ENCODE measurements at places on chromosomes 4 and X.
A peak's percentile ranks its signal among the peaks of the same experiment; 100 is the strongest.

DNA sequence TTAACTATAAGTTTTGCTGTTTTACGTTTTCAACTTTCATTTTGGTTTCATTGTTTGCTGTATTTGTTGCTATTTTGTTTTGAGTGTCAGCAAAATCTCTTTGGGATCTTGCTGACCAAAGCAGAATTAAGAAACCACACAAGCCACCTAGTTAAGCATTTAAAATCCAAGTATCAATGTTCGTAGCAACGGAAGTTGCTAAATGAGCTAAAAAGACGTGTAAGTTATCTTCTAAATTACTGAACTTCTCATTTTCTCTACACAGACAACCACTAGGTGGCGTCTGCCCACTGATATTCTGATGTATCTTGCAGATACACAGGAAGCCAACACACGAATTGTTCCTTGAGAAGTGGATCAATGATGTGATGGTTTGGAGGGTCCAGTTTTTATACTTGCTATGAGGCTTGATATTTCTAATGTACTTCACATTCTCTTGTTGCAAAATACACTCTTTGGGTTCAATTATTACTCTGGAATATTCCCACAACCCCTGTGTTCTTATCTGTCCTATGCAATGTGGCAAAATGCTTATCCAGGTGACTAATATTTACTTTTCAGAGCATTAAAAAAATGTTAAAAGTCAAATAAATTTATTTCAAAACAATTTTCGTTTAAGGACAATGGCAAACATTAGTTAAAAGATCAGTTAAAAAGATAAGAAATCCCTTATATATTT lies 250.5 kb downstream of the TECRL start:
- no peaks in the 10 kb centered on the region for H3K36me3 ChIP-seq
- peak; percentile 46 for DNase-seq
- H3K27ac ChIP-seq, result no peak overlapping the region
- peak overlapping the region; percentile 55 for H3K4me3 ChIP-seq

- no peak for DNase-seq
- no peaks in the 10 kb centered on the region for H3K36me3 ChIP-seq
These were observed 29.2 kb downstream of the CNGA2 start for GRCh38 chrX:151763711-151764110.

- peak; percentile 22 for DNase-seq
- no peaks in the 10 kb centered on the region for H3K36me3 ChIP-seq
- no peaks in the 10 kb centered on the region for H3K4me1 ChIP-seq
- H3K27ac ChIP-seq, result no peak overlapping the region
- H3K27me3 ChIP-seq, result peaks cover 47% of the 10 kb centered on the region
These were observed 16.3 kb upstream of the DRD5 start for GRCh38 chr4:9765091-9765490.

- no peaks in the 10 kb centered on the region for H3K27me3 ChIP-seq
- DNase-seq, result no peak
- H3K27ac ChIP-seq, result peak overlapping the region; percentile 30
These were observed 175.5 kb downstream of the CAMK2D start for GRCh38 chr4:113586072-113586471.

DNA sequence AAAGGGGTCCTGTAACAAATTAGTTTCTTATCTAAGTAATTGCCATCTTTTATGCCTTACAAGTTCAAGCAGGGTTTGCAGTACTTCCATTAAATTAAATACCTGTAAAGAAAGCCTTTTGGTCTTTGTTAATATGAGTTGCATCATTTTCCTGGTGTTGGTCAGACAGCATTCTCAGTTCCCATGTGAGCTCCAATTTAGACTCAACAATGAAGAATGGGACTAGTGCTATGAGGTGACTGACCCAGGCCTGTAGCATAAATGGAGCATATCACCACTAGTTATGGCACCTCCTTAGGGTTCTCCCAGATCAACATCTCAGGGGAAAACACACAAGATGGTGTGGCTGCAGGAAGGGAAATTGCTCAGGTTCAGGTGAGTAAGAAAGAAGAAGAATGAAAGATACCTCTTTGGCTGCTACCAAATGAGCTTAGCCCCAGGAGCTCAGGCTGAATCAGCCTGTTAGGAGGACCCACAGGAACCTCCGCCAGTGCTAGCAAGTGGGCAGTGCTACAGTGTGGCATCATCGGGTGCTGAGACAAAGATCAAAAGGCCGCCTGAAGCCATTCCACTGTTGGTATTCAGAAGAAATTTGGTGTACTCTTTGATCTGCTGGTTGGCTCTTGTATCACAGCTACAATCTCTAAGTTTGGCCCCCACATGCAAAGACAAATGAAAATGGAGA lies 1.8 kb downstream of the TTC29 start:
- no peak for DNase-seq
- no peak overlapping the region for H3K4me3 ChIP-seq
- peaks cover 31% of the 10 kb centered on the region for H3K4me1 ChIP-seq

- H3K36me3 ChIP-seq, result peaks cover 4% of the 10 kb centered on the region
- no peak overlapping the region for H3K4me3 ChIP-seq
- no peaks in the 10 kb centered on the region for H3K27me3 ChIP-seq
These were observed 694.1 kb upstream of the ADGRL3 start for GRCh38 chr4:60506061-60506460.

- no peaks in the 10 kb centered on the region for H3K27me3 ChIP-seq
- no peak overlapping the region for H3K4me3 ChIP-seq
- no peaks in the 10 kb centered on the region for H3K4me1 ChIP-seq
- DNase-seq, result no peak
- H3K36me3 ChIP-seq, result no peaks in the 10 kb centered on the region
- no peak overlapping the region for H3K27ac ChIP-seq
These were observed 368.5 kb downstream of the GPM6A start for GRCh38 chr4:175443547-175443946.

DNA sequence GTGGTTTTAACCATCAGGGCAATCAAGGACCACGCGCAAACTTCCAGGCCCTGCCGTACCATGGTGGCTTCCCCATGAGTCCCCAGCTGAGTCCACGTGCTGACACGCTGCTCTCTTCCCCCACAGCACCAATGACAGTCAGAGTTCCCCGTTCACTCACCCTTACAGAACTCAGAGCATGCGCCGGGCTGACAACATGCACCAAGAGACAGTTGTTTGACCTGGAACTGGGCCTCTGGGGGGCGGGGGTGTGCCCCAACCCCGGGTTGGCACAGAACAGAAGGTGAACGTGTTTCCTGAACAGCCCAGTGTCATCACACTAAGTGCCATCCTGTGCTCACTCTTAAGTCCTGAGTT lies 29.4 kb downstream of the IRF2 start:
- DNase-seq, result peak; percentile 40
- H3K27me3 ChIP-seq, result no peaks in the 10 kb centered on the region
- H3K36me3 ChIP-seq, result peaks cover 5% of the 10 kb centered on the region
- H3K27ac ChIP-seq, result no peak overlapping the region

DNA sequence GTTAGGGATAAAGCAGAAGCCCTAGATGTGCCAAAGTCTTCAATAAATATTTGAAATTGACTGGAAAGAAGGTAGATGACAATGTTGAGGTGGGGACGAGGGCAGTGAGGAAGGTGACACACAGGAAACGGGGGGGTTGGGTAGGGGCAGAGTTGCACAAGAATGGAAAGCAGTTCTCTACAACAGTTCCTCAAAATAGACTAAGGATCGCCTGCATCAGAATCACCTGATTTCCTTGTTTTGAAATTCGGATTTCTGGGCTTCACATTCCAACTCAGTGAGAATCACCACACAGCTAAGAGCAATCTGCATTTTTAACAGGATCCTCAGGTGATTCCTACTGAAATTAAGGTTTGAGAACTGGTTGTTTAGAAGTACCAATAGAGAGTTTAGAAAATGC lies 70.6 kb downstream of the ARFIP1 start:
- peak overlapping the region; percentile 90 for H3K27ac ChIP-seq
- no peak for DNase-seq
- peaks cover 21% of the 10 kb centered on the region for H3K4me1 ChIP-seq
- peak overlapping the region; percentile 70 for H3K4me3 ChIP-seq

- H3K4me3 ChIP-seq, result peak overlapping the region; percentile 85
- H3K36me3 ChIP-seq, result peaks cover 4% of the 10 kb centered on the region
- H3K4me1 ChIP-seq, result peaks cover 75% of the 10 kb centered on the region
- H3K27ac ChIP-seq, result peak overlapping the region; percentile 97
These were observed 67.5 kb downstream of the COQ2 start for GRCh38 chr4:83216959-83217683.

DNA sequence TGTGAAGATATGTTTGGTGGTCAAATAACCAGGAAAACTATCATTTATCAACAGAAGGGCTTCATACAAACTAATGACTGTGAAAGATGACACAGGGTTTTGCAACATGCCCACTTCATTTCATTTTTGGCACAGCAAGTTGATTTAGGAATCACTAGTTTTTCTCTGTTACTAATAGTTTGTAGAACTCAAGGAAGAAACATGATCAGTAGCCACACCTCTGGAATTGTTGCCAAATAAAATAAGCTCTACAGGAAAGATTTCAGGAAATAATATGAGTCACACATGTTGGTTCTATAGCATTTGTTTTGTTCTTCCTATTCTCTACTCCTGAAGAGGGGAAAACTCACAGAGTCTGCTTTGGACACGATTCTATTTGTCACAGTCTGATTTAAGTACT lies 255.4 kb downstream of the TLL1 start:
- H3K36me3 ChIP-seq, result no peaks in the 10 kb centered on the region
- H3K27ac ChIP-seq, result no peak overlapping the region
- no peak overlapping the region for H3K4me3 ChIP-seq
- no peaks in the 10 kb centered on the region for H3K27me3 ChIP-seq

DNA sequence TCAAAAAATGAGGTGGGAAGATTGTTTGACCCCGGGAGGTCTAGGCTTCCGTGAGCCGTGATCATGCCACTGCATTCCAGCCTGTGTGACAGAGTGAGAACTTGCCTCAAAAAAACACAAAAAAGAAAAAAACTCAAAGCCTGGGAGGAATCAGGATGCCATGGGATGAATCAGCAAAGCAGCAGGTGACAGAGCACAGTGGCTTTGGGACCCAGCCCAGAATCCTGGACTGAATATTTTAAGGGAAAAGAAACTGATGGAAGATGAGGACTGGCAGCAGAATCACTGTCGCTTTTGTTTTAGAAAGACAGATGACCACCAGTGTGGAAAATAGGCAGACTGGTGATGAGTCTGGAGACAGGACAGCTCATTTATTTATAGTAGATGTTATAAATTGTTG lies 16.6 kb downstream of the S100G start:
- no peak overlapping the region for H3K4me3 ChIP-seq
- H3K36me3 ChIP-seq, result peaks cover 2% of the 10 kb centered on the region
- DNase-seq, result no peak
- no peak overlapping the region for H3K27ac ChIP-seq

DNA sequence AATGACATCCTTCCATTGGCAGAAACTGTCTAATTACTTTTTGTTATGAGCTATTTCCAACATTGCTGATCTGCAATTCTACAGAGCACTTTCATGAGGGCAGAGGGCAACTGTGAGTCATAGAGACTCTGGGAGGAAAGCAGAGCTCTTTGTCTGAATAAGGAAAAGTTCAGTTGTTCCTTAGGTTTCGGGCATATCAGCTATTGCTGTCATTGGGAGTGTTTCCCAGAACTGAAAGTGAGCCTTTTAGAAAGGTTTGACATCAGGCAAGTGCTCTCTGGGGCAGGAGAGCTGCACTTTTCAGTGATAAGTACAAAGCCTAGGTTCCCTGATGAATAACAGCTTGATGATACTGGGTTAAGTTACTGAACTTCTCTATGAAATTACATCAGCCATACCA lies 119.2 kb upstream of the EDNRA start:
- H3K27me3 ChIP-seq, result no peaks in the 10 kb centered on the region
- no peaks in the 10 kb centered on the region for H3K4me1 ChIP-seq
- peaks cover 2% of the 10 kb centered on the region for H3K36me3 ChIP-seq

DNA sequence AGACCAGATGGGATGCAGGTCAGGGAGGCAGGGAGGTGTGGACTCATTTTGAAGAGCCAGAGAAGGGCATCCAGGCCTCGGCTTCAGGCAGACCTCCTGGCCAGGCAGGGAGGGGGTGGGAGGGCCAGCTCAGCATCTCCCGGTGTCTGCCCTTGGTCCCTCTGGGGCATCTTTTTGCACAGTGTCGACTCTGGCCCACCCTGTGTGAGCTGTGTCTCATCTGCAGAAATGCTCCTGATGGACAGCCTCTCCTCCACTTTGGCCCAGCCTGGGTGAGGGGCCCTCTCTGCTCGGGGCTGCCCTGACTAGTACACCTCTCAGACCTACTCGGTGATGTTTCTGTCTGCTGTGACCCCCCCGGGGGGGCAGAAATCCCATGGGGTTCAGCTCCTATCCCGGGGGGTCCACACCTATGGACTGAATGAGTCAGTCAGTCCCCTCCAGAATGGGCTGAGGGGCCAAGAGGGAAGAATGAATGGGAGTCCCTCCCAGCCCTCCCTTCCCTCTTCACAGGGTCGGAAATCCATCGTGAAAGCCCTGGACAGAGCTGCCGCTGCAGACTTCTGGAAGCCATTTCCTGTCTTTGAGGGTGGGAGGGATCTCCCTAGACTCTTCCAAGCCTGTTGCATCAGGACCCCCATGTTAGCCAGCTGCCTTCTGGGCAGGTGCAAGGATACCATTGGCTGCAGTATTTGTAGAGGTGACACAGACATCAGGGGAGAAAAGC lies 196.7 kb upstream of the PSAPL1 start:
- no peak overlapping the region for H3K27ac ChIP-seq
- H3K4me1 ChIP-seq, result no peaks in the 10 kb centered on the region
- no peaks in the 10 kb centered on the region for H3K27me3 ChIP-seq

- H3K27ac ChIP-seq, result no peak overlapping the region
- H3K27me3 ChIP-seq, result peaks cover 16% of the 10 kb centered on the region
- H3K4me1 ChIP-seq, result peaks cover 8% of the 10 kb centered on the region
These were observed 6.7 kb upstream of the ERCC6L start for GRCh38 chrX:72245461-72246089.

- peaks cover 9% of the 10 kb centered on the region for H3K4me1 ChIP-seq
- peaks cover 25% of the 10 kb centered on the region for H3K27me3 ChIP-seq
- H3K4me3 ChIP-seq, result no peak overlapping the region
- H3K36me3 ChIP-seq, result no peaks in the 10 kb centered on the region
These were observed 28.9 kb downstream of the XK start for GRCh38 chrX:37714479-37714878.

- H3K27me3 ChIP-seq, result no peaks in the 10 kb centered on the region
- no peak for DNase-seq
- no peaks in the 10 kb centered on the region for H3K36me3 ChIP-seq
- no peaks in the 10 kb centered on the region for H3K4me1 ChIP-seq
- H3K4me3 ChIP-seq, result no peak overlapping the region
These were observed 590.9 kb downstream of the ARAP2 start for GRCh38 chr4:35653451-35653850.

DNA sequence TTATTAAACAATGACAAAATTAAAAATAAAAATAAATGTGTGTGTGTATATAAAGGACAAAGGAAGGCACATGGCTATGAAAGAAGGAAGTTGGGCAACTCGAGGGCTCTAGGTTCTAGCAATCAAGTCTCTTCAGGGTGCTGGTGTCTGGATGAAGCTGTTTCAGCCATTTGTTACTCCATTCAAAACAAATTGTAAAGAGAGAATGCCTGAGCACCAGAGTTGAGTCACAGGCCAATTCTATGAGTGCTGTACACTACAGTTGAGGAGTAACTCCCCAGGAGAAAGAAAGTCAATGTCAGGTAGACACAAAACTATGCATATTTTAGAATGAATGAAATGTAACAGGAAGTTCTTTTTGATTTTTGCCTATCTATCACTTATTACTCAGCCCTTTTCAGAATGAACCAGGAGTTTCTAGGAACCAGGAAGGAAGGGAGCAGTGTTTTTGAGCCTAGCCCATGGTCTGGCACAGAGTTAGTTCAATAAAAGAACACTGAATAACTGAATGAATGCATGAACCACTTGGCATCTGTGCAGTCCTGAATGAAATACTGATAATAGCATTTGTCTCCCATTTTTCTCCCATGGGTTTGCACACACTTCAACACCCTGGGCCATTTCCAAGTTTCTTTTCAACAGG lies 151.7 kb upstream of the CPEB2 start:
- peak overlapping the region; percentile 52 for H3K27ac ChIP-seq
- DNase-seq, result no peak
- peaks cover 23% of the 10 kb centered on the region for H3K4me1 ChIP-seq
- peaks cover 27% of the 10 kb centered on the region for H3K27me3 ChIP-seq
